ENCODE measurements at places on chromosomes 5 and 9. TPM values are rescaled to one million over a fixed set of nuclear protein-coding genes. Genes with fewer than 3 reads are reported as not detected.

Gene OR1J2
- not detected for total RNA-seq

Gene TOR1A
- 18.4 TPM for total RNA-seq

Gene TMEM252
- total RNA-seq: 0.25 TPM

Gene ORM2
- 3,162 TPM for total RNA-seq

Gene THOC3
- total RNA-seq: 19.0 TPM

Gene IL5
- total RNA-seq: not detected

Gene INSL4
- total RNA-seq: not detected

Gene KIF20A
- 0.55 TPM for total RNA-seq

Gene FOXD4L6
- total RNA-seq: not detected

Gene ABITRAM
- 6.0 TPM for total RNA-seq

Gene VCAN
- total RNA-seq: 4.0 TPM

Gene TMEM267
- total RNA-seq: 3.9 TPM

Gene ENHO
- 2.5 TPM for total RNA-seq

Gene GGTA1
- total RNA-seq: 1.2 TPM
